ENCODE measurements at places on chromosomes 6 and 20. TPM values are rescaled to one million over a fixed set of nuclear protein-coding genes. Genes with fewer than 3 reads are reported as not detected.

GRCh38 chr20:62572980-62573379, 69.3 kb upstream of the SLCO4A1 start:
- no peak for DNase-seq

DNA sequence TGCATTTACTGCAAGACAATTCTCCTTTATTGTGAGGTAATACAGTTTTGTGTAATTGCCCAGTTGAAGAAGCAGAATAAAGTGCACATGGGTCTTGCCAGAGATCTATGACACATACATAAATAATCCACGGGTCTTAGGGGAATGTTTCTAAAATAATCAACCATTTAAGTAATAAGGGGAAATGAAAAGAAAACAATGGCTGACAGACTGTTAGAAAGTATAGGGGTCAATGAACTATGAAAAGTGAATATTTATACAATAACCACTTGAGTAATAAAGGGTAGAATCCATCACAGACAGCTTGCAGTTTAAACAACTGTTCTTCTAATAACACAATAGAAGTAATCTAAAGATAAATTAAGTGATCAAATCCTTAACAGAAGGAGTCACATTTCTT, 477.2 kb downstream of the EYS start:
- no peak for DNase-seq

DNA sequence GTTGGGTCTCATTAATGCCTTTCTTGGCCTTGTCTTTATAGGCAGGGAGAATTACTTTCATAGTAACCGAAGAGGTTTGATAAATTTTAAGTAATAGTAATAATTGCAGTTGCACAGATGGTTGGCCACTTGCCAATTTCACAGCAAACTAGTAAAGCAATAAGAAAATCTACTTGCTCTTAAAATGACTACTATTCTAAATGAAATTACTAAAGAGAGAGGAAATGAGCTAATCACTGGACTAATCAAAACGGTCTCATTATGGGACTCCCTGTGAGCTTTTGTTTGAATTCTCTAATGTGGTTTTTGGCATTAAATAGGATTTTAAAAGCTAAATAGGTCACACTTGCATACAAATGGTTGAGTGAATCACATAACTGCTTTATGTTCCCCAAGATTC, 227.4 kb upstream of the PLN start:
- DNase-seq: no peak

- no peak for DNase-seq
Measured at GRCh38 chr20:49909499-49910339, 5.6 kb downstream of the SPATA2 start.

- no peak for DNase-seq
Measured at GRCh38 chr6:80366714-80367113, 260.2 kb downstream of the BCKDHB start.

DNA sequence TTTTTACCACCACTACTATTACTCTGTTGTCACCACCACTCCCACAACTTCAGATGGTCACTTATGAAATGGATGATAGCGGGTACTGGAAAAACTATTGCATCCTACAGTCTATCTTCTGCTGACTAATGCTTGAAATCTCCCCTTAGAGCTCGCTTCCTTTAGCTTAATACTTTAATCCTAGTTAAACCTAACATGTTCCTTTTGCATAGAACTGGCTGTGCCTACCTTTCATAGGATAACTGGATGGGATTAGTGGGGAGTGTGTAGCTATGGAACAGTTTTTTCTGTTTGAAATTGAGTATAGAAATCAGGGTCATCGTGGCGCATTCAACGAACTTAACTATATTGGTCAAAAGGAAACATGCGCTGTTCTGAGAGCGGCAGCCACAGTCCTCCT, 294.7 kb downstream of the FARS2 start:
- DNase-seq: no peak

GRCh38 chr20:1389703-1390580, 2.9 kb downstream of the FKBP1A start:
- DNase-seq: peak; percentile 83

- peak; percentile 98 for DNase-seq
Measured at GRCh38 chr20:51456511-51457509, 85.7 kb downstream of the NFATC2 start.

The SMOC2 gene
- 112 TPM for total RNA-seq

The SLC35B2 gene
- 37.9 TPM for total RNA-seq

The MAP3K4 gene
- 20.2 TPM for total RNA-seq

The FUCA2 gene
- 25.3 TPM for total RNA-seq

The L3MBTL3 gene
- 3.1 TPM for total RNA-seq

The SRSF12 gene
- not detected for total RNA-seq
